EH (cell line): ENCODE measurements at places on chromosomes 16 and 17.
A peak's percentile ranks its signal among the peaks of the same experiment; 100 is the strongest.

- no peak for DNase-seq
Measured at GRCh38 chr16:30374538-30374937, at the start of gene MYL11. Gene MYL11 (plus strand): TSS chr16:30374802. CDS start chr16:30374858, 56 bp downstream.

DNA sequence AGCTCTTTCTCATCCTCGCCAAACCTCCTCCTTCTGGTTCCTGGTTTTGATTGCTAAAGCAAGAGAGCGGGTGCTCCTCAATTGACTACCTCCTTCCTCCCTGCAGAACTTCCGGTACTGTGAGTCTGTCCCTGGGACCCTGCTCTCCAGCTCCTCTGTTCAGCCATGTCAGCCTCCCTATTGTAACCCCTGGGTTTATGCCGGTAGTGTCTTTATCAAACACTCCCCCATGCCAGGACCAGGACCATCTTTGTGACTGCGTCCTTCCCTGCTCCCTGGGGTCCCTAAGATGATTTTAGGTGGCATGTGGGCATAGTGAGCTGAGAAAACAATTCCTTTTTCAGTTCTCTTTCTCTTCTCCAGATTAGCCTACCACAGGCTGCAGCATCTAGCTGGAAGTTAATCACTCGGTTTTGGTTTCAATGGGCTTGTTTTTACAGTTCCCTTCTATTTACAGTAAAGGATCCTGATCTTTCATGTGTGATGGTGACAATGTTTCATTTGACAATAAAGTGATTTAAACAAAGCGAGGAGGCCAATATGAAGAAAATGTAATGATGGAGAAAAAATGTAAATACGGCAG, 27.7 kb upstream of the IL21R start:
- no peak for DNase-seq

- no peak for DNase-seq
Measured at GRCh38 chr17:2713881-2714280, 2.3 kb upstream of the CLUH start.

DNA sequence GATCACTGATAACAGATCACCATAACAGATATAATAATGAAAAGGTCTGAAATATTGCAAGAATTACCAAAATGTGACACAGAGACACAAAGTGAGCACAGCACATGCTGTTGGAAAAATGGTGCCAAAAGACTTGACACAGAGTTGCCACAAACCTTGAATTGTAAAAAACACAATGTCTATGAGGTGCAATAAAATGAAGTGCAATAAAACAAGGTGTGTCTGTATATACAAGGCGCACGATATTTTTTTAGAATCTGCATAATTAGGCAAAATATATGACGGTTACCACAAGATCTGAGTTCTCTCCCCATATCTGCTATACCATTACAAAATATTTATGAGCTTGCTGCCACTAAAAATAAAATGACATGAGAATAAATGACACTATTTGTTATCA, 171.9 kb upstream of the AXIN2 start:
- DNase-seq: no peak

GRCh38 chr16:49524216-49524946, 150.8 kb downstream of the C16orf78 start:
- DNase-seq: no peak

DNA sequence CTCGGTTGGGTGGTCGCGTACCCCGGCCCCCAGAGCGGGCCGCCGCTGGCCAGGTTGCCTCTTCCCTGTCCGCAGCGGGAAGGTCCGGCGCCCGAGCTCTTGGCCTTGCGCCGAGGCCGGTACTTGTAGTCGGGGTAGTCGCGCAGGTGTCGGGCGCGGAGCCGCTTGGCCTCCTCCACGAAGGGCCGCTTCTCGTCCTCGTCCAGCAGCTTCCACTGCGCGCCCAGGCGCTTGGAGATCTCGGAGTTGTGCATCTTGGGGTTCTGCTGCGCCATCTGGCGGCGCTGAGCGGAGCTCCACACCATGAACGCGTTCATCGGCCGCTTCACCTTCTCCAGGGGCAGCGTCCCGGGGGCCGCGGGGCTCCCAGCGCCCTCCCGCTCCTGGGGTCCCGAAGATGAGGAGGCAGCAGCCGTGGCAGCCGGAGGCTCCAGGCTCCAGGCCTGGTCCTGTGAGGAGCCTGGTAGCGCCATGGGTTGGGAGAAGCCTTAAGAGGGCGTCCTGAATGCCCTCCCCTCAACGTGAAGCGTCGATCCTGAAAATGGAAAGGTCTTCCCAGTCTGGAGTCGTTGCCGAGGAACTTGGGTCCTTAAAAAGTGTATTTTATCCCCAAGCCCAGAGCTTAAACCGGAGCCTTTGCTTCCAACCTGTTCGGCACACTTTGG, 558 bp downstream of the SOX15 start:
- peak; percentile 86 for DNase-seq
